ENCODE measurements at places on chromosomes 3 and 15.

DNA sequence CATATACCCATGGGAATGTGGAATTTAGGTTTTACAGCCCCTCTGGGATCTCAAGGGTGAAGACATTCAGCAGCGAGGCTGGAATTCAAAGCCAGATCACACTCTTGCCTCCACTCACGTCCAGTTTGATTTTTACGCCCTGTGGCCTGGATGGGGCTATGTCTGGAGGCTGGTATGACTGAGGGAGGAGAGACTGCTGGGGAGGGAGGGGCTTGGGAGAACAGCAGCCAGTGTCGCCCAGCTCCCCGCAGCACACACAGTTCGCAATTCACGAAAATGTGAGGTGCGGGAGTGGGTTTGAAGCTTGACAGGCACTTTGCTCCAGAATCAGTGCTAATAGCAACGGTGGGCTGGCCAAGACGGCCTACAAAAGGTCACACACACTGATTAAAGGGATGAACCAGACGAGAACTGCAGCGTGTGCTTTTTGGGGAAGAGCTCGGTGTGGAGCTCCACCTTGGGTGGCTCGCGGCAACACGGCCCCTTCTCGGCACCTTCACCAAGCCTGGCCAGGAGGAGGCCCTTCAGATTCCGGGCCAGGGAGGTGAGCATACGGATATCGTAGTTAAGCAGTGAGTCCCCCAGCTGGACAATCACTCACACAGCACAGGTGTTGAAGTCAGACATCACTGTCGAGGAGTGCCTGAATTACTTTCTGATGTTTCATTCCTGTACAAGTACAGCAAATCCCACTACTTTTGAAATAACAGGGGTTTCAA, 16.4 kb downstream of the EHD4 start:
- no peak for DNase-seq

DNA sequence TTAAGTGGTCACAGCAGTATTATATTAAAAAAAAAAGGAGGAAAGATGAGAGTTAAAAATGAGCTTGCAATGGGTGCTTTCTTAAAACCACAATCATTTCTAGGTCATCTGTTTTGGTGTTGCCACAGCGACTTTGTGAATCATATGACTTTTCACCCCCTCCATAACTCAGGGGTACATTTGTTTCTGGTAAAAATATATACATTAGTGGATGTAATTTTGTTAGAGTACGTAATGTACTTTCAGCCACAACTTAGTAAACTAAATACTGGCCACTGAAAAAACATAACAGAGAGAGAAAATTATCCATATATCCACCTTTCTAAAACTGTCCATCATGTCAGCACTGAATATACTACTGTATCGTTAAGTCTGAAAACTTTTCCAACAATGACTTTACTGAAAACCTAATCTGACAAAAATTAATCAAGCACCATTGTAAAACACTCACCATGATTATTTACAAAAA, 3.4 kb downstream of the ANKRD28 start:
- DNase-seq: no peak

- no peak for DNase-seq
Measured at GRCh38 chr3:149277331-149277813, 55.7 kb upstream of the CP start.

DNA sequence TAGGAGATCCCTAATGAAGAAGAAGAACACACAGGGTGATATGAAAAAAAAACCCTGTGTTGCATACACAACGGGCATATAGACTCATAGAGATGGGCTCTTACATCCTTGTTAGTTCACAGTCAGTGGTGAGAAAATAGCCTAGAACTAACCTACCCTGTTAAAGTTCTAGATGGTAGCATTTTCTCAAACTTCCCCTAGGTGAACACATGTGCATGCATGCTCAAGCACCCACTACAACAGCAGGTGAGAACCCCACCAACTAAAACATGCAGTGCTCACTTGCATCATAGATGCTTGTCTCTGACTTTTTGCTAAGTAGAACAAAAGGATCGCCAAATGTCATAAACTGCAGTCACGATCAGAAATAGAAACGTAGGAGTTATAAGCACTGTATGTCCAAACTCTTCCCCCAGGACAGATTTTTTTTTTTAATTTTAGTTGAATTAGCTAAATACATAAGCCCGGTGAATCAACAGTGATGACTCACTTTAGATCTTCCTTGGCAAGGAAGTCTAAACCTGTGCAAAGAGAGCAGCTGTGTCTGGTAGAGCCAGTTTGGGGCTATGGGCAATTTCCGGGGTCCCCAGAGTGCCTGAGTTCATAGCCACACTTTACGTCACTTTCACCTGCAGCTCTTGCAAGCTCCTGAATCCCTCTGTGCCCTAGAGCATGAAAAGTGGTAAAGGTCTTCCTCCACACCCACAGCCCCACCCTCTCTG, 96.2 kb upstream of the SEMA6D start:
- DNase-seq: no peak

GRCh38 chr15:98547741-98548138, 100.6 kb upstream of the IGF1R start:
- DNase-seq: peak; percentile 69

DNA sequence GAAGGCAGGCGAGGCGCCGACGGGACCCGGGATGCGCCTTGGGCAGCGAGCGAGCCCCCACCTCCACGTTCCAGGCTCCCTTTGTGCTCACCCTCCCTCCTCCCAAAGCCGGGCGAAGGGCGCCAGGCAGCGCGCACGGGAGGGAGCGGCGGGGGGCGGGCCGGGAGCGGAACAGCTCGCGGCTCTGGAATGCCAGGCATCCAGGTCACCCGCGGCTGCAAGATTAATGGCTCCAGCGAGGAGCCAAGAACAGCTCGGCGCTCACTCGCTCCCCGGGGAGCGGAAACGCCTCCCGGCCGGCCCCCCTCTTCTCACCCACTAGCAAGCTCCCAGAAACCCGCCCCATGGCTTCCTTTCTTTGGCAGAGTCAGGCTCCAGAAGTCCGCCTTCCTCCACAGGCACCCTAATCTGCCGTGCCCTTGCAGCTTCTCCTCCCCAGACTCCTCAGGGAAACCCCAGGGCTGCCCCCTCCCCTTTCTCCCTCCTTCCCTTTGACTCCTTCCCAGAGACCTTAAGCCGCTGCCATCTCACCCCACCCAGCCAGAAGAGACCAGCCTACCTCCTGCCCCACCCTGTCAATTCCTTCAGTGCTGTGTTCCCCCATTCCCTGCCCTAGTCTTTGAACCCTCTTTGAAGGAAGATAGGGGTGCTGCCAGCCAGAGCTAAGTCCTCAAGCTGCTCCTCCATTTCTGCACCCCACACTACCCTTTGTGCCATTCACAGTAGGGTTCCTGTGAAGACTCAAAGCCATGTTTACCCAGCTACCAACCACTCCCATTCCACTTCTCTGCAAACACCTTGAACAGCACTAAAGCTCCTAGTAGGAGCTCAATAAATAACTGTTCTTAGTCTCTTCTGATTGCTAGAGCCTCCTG, 9.9 kb downstream of the AMOTL2 start:
- DNase-seq: peak; percentile 80

DNA sequence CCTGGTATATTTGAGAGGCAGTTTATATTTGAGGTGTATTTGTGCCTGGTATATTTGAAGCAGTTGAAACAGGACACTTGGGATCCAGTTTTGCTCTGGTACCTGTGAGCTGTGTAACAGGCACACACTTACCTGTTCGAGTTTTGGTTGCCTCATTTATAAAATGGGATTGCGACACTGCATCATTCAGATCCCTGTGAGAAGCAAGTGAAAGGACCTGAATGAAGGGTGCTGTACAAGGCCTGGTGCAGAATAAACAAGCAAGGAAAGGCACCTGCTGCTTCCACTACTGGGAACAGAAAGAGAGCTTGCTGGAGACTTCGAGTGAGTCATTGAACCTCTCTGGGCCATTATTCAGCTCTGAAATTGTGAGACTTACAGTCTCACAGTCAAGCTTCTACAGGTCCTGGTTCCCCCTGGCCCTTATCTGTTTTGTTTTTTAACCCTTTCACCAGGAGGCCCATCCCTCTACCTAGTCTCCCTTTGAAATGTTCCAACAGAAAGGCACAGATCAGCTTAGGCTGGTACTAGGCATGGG, 11.5 kb downstream of the FETUB start:
- DNase-seq: no peak

GRCh38 chr3:45311953-45312801, 76.2 kb upstream of the LARS2 start:
- DNase-seq: no peak

- no peak for DNase-seq
Measured at GRCh38 chr15:35910227-35910626, 364.3 kb upstream of the DPH6 start.

- DNase-seq: no peak
Measured at GRCh38 chr3:124249038-124249437, 257.1 kb upstream of the ROPN1 start.

DNA sequence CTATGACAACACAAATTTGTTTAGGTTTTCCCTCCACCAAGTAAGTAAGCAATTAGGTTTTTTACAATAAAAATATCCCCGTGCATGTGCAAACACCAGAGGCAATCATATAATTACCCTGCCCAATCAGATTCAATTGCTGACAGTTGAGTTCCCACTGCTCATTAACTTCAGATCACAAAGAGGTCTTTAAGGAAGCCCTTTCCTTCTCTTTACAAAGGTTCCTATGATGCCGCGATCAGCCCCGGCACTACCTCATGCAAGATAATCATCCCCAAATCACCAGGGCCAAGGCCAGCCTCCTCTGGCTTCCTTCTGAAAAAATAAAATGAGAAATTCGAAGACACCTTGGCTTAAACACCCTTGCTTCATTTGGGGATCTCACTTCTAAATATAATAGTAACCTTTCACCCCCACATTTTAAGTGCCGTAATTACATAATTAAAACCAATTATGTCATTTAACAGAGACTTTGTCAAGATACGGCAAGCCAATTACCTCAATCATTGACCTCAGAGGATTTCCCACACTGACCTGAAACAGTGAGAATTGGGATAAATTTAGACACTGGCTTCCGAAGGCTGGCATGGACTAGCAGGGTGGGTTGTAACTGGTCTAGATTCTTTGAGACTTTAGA, 121.3 kb upstream of the WNT5A start:
- no peak for DNase-seq

- no peak for DNase-seq
Measured at GRCh38 chr3:181692311-181693145, 19.2 kb upstream of the SOX2 start.

GRCh38 chr3:112053229-112053628, 18.7 kb downstream of the TMPRSS7 start:
- no peak for DNase-seq

DNA sequence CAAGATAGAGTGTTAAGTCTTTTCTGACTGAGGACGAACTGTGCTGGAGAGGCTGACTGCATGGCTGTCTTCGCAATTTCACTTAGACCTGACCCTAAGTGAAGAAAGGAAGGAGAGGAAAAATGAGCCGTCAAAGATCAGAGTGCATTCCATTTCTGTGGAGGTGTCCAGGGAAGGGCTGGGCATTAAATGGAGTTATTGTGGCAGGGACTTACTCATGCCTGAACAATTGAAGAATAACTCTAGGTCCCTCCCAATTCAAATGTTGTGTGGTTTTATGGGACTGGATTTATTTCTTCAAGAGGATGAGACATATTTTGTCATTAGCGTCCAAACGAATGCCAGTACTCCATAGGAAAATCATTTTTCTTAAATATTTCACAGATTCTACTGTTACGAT, 187.3 kb upstream of the CFAP20DC start:
- DNase-seq: no peak

DNA sequence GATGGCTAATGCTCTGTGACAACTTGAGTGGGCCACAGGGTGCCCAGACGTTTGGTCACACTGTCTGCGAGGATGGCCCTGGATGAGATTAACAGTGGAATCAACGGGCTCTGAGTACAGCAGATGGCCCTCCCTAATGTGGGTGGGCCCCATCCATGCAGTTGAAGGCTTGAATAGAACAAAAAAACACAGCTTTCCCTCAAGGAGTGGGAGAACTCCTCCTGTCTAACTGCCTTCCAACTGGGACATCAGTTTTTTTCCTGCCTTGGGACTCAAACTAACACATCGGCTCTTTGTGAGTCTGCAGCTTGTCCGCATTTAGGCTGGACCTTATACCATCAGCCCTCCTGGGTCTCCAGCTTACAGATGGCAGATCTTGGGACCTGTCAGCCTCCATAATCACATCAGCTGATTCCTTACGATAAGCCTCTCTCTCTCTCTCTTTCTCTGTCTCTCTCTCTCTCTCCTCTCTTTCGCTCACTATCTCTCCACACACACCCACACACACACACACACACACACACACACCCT, 20.8 kb downstream of the FAM174B start:
- DNase-seq: no peak

DNA sequence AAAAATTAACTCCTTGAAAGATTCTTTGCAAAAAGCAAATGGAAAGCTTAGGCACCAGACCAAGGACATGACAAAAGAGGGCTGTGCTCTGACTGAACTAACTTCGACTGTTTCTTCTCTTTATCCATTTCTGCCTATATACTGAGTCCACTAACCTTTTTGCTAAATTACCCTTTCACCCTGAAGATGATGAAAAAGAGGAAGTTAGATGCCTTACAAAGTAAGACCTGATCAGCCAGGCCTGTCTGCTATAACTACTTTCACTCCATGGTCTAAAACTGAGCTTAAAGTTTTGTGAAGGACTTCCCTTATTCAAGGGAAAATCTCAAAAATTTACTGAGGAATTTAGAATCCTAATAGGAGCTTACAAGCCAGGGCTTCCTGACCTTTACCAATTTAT, 6.2 kb upstream of the IGSF10 start:
- DNase-seq: no peak

GRCh38 chr15:85748729-85749128, 46.0 kb downstream of the KLHL25 start:
- DNase-seq: no peak

GRCh38 chr3:114764056-114764492, 383.0 kb downstream of the ZBTB20 start:
- DNase-seq: no peak

- no peak for DNase-seq
Measured at GRCh38 chr3:35640190-35641165, 1.2 kb downstream of the ARPP21 start.

DNA sequence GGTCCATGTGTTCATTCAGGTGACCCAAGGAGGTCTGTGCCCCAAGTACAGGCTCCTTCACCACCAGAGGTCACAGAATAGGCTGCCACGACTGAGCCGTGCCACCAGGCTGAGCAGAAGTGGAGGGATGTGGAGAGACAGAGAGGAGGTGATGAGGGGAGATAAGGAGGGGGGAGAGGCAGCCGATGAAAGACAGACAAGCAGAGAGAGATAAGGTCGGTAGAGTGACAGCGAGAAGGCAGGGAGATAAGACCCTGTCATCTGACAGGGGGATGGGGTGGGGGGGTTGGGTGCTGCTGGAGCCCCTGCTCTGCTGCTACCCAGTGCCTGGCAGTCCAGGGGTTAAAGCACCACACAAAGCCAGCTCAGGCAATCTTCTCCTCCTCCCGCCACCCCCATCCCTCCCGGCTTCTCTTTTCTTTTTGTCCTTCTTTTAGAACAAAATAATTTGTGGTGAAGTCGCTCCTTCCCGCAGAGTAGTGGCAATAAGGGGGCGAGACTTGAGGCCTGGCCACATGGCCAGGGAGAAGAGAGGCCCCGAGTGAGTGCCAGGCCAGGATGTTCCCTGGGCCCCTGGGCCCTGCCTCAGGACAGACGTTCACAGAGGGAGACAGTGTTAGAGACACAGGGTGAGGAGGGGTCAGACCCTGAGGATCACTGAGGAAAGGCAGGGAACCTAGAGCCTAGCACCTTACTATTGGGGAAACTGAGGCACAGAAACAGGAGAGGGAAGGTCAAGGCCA, 67.9 kb downstream of the CACNA2D2 start:
- no peak for DNase-seq

All from hindlimb muscle (tissue), 1 donor.